NCI-H510A (cell line): ENCODE measurements at places on chromosomes 11 and 22.

DNA sequence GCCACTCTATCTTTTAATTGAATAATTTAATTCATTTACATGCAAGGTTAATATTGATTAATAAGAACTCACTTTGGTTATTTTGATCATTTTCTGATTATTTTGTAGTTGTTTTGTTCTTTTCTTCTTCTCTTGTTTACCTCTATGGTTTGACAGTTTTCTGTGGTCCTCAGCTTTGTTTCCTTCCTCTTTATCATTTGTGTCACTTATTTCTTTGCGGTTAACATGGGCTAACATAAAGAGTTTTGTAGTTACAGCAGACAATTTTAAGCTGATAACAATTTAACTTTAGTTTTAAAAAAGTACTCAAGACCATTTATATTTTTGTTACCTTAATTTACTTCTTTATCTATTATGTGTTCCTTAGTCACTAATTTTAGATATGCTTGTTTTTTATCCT is 1032.8 kb upstream of the RAG2 start:
- no peak for DNase-seq

- DNase-seq, result no peak
Measured at GRCh38 chr11:44627165-44627789, 61.8 kb downstream of the CD82 start.

DNA sequence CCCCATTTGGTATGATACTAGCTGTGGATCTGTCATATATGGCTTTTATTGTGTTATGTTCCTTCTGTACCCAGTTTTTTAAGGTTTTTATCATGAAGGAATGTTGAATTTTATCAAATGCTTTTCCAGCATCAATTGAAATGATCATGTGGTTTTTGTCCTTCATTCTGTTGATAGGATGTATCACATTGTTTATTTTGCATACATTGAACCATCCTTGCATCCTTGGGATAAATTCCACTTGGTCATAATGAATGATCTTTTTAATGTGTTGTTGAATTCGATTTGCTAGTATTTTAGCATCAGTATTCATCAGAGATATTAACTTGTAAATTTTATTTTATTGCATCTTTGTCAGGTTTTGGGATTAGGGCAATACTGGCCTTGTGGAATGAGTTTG is 31.1 kb downstream of the TAF1D start:
- DNase-seq, result no peak

GRCh38 chr11:102716527-102716926 is 8.2 kb downstream of the MMP8 start:
- DNase-seq, result no peak

GRCh38 chr11:111137846-111138245 is 107.7 kb upstream of the POU2AF2 start:
- DNase-seq, result no peak

DNA sequence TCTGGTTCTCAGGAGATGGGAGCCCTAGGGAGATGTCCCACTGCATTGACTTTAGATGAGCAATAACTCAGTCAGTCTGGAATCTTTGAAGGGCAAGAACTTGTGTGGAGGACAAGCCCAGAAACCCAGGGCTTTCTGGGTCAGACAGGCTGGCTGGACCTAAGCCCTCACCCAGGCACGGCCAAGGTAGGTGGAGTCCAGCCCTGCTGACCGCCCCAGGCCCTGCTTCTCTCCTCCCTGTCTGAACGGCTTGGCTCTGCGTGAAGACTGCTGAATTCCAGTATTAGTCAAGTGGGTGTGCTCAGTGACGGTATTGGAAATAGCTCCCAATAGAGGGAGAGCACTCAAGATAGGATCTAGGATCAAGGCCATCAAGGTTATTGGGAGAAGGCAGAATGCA is 6.1 kb downstream of the CXCR5 start:
- DNase-seq, result no peak

DNA sequence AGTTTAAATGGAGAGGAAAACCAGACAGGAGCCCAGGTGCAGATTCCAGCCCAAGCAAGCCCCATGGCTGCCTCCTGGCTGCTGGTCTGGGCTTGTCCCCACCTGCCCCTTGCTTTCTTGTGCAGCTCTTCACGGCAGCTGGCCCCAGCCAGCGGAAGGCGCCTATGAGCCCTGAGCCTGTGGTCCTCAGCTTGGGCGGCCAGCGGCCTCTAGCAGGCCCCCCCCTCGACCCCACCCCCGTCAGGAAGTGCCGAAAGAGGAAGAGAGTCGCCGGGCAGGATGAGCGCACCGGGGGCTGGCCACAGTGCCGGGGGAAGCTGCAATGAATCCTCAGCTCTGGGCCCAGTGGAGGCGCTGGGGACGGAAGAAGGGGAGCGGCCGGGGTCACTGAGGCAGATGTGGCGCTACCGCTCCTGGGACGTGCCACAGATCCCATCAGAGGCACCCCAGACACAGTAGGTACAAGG is 2.1 kb upstream of the DGKZ start:
- DNase-seq, result no peak

- DNase-seq, result no peak
Measured at GRCh38 chr11:90329043-90329442, 106.2 kb upstream of the CHORDC1 start.

GRCh38 chr11:64071849-64072248 is 36.1 kb downstream of the FLRT1 start:
- DNase-seq, result no peak

- no peak for DNase-seq
Measured at GRCh38 chr11:3635641-3636375, 6.0 kb downstream of the ART5 start.

DNA sequence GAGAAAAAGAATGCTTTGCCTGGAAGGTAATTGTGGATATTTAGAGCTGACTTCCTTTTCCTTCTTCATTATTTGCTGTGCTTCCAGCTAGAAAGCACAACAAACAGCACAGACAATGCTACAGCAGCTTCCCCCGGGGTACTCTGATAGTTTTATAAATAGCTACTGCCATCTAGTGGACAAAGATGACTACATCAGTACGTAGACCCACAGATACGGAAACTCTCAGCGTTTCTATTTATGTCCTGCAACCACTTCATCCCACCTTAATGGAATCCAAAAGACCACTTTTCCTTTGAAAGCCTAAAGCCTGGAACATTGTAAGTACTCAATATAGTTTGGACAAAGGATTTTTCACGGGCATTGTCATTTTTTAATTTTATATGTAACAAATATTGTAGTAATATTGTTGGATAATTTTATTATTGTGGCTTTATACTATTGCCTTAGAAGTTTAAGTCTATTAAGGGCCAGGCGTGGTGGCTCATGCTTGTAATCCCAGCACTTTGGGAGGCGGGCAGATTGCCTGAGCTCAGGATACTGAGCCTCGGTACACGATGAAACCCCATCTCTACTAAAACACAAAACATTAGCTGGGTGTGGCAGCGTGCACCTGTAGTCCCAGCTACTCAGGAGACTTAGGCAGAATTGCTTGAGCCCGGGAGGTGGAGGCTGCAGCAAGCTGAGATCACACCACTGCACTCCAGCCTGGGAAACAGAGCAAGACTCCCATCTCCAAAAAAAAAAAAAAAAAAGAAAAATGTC is 7.5 kb downstream of the HSPA8 start:
- DNase-seq, result peak; percentile 26

- peak; percentile 55 for DNase-seq
Measured at GRCh38 chr22:48574776-48575617, 1252.7 kb downstream of the BRD1 start.

- no peak for DNase-seq
Measured at GRCh38 chr11:93000511-93001476, 31.3 kb downstream of the MTNR1B start.

DNA sequence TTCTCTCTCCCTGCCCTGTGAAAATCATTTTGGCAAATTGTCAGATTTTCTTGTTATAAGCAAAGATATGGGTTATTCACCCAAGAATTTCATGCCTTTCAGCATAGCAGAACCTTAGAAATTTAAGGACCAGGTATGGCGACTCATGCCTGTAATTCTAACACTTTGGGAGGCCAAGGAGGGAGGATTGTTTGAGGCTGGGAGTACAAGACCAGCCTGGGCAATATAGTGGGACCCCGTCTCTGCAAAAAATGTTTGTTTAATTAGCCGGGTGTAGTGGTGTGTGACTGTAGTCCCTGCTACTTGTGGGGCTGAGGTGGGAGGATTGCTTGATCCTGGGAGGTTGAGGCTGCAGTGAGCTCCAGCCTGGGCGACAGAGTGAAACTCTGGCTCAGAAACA is 27.6 kb downstream of the APLP2 start:
- DNase-seq, result no peak

DNA sequence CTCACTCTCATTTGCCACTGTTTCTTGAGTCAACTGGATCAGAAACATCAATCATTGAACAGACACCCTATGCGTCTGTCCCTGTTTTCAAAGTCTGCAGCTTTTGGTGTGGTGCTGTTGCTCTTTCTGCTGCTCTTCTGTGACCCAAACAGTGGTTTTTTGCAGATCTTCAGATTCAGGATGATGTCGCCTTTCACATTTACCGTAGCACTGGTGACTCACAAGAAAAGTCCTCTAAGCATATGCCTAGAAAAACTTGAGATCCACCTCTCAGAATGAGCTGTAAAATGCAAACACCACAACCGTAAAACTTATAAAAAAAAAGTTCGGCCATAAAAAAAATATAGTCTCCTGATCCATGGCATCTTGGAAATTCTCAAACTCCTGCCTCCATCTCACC is 400.4 kb downstream of the NTM start:
- DNase-seq, result no peak

GRCh38 chr11:96316869-96317268 is 26.1 kb downstream of the MAML2 start:
- no peak for DNase-seq

DNA sequence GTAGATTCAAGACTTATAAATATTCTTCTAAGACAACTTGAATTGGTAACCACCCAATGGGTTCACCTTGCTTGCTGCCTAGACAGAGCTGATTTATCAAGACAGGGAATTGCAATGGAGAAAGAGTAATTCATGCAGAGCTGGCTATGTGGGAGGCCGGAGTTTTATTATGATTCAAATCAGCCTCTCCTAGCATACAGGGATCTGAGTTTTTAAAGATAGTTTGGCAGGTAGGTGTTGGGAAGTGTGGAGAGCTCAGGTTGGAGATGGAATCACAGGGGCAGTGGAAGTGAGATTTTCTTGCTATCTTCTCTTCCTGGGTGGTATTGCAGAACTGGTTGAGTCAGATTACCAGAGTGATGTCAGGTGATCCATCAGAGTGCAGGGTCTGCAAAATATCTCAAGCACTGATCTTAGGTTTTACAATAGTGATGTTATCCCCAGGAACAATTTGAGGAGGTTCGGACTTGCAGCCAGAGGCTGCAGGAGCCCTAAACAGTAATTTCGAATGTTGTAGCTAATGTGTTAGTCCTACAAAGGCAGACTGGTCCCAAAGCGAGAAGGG is 1448.6 kb upstream of the RAG2 start:
- DNase-seq, result no peak

GRCh38 chr11:12063251-12063650 is 47.1 kb upstream of the MICAL2 start:
- DNase-seq, result no peak

GRCh38 chr11:80603472-80603871 is 1162.6 kb upstream of the TENM4 start:
- DNase-seq, result no peak

DNA sequence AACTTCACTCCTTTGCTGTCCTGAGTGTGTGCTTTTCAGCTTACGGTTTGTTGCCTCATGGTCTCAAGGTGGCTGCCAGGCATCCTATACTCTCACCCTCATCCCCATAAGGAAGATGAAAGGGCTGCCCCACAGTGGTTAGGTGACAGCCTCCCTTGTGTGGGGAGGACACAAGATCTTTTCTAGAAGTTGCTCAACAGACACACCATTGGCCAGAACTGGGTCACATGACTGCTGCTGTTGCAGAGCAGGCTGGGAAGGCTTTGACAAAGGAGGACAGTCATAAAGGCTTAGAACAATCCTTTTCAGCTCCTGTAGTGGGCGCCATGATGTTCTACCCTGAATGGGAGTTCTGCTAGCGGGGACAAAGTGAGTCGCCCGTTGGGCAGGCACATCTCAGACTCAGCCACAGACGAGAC is 69.7 kb upstream of the RASD2 start:
- DNase-seq, result no peak

GRCh38 chr11:110159476-110159875 is 66.3 kb downstream of the ZC3H12C start:
- no peak for DNase-seq

- DNase-seq, result no peak
Measured at GRCh38 chr11:69008737-69009440, 4.2 kb downstream of the MRGPRF start.

- DNase-seq, result no peak
Measured at GRCh38 chr11:119209186-119209585, 3.0 kb downstream of the CBL start.

GRCh38 chr22:28887725-28888459 is 4.5 kb downstream of the ZNRF3 start:
- DNase-seq, result no peak

DNA sequence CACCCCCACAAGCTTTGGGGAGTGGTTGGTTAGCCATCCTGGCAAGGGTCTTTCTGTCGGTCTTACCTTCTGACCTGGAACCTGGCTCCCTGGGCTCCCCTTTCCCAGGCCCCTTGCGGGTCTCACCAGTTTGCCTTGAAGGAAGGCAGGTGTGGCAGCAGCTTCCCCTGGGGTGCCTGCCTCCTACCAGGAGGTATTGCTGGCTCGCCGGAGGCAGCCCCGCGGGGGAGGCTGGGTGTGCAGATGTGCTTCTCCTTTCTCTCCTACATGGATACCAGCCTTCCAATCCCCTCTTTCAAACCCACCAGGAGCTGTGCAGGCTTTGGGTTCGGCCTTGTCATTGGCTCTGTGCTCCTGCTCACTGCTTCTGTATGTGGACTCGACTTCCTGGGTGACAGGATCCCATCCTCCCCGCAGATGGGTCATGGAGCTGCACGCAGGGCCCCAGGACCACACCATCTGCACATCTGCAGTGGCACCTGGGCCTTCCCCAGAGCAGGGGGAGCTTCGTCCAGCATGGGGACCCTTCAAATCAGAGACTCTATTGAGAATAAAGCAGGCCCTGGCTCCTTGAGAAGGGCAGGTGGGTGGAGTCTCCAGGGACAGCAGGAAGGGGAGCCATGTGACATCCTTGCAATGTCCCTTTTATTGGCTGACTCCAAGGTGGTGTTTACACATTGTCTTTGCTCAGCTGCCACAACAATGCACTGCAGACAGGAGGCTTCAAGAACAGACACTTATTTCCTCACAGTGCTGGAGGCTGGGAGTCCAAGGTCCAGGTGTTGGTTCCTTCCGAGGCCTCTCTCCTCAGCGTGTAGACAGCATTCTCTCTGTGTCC is 592.0 kb downstream of the BRD1 start:
- peak; percentile 76 for DNase-seq

- no peak for DNase-seq
Measured at GRCh38 chr22:37933711-37934376, 19.6 kb downstream of the C22orf23 start.

GRCh38 chr22:20026204-20026908 is 5.4 kb downstream of the TANGO2 start:
- DNase-seq, result no peak
